ENCODE measurements at places on chromosomes 4 and X.

DNA sequence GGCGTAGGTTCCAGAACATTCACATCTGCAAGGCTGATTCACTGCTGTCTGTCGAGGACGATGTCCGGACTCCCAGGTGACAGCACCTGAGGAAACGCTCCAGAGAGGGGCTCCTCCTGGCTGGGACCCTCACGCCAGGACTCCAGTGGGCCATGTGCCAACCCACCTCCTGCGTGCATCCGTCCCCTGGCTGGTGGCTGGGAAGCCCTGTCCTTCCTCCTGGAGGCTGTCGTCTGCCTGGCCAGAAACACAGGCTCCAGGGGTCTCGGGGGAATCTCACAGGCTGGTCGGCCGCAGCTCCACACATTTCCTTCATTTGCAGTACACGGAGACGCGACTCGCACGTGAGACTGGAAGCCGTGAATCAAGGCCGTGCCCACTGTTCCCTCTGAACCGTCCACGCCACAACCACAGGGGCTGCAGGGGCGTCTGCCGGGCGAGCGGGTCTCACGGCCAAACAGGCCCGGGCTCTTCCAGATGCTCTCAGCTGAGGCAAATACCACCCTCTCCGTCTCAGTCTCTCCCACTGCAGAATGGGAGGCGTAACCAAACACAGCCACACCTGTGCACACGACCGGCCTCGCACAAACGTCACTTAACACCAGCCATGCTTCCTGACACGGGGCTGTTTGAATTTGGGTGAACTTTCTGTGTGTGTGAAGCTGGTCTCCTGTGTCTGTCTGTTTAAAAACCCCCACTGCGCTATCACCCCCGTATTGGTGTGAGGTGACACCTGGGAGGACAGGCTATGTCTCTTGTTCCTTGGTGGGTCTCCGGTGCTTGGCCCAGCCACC is 38.7 kb upstream of the MXD4 start:
- DNase-seq = no peak

DNA sequence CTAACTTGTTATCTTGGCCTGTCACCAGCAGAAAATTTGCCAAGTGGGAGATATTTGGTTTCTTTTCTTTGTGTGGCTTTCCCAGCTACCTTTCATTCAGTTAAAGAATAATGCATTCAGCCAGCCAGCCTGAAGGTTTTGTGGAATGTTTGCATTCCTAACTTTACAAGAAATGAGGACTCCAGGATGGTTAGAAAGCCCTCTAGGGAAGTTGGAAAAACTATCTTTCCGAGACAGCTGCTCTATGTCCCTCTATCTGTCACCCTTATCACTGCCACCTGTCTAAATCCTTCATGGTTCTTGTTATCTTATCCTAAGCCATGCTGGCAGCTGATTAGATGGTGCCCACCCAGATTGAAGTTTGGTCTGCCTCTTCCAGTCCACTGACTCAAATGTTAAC is 384.2 kb downstream of the SH3BGRL start:
- no peak for DNase-seq

GRCh38 chr4:156503119-156503518 is 468.5 kb downstream of the PDGFC start:
- DNase-seq = no peak

GRCh38 chr4:16218950-16219349 is 7.3 kb downstream of the TAPT1 start:
- no peak for DNase-seq

DNA sequence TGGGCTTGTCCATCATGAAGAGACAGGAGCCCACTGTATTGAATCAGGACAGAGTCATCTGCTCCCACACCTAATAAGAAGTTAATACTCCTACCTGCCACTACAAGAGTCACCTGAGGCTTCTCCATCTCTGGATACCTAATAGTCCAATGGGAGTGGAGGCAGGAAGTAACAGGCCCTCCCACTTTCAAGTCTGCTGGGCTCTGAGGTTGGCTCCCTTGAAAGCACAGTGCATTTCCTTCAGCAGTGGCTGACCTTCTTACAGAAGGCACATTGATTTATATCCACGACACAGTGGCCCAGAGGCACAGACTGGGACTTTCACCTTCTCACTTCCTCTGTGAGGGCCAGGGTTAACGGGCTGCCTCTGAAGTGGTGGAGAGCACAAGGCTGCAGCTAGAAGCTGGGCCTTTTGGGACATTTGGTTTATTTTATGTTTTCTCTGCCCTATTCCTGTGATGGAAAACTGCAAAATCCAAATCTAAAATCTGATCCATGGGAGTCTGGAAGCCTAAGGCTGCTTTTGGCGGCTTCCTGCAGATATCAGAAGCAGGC is 38.1 kb downstream of the FRG2 start:
- DNase-seq = no peak

- no peak for DNase-seq
Observed at GRCh38 chr4:127506283-127506682, 126.5 kb upstream of the INTU start.

DNA sequence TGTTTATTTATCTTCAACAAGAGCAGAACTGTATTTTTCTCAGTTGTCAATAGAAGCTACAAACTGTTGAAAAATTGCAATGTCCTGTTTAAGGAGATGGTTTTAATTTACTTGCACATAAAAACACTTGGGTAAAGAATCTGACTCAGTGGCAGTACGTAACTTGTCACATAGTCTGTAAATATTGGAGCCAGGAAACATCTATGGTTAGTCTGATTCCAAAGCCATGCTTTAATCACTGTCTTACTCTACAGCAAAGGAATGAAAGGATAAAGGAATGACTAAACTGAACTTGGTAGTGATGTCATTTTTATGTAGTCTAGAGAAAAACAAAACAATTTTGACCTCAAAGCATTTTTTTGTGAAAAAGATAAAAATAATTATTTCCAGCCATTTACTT is 537.2 kb downstream of the STIM2 start:
- DNase-seq = no peak

DNA sequence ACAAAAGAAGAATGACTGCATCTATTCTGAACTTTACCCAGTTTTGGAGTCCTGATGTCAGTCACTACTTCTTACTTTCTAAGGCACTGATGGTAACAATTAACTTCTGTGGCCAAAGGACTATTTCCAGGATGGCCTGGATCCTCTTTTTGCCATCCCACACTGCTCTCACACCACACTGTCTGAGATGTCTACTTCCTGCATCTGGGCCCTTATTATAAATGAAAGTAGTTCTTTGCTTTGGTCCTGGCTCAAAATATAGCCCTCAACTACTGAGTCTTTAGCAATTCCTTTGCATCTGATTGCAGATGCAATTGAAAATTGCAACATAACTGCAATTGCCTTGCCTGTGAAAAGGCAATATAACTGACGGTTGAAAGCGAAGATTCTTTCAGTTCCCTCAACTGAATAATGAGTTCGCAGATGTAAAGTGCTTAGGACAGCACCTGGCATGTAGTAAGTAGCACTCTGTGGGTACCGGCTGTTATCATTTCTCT is 44.2 kb downstream of the COQ2 start:
- DNase-seq = no peak

Measured in activated naive CD8-positive, alpha-beta T cell treated with anti-CD3 and anti-CD28 coated beads, Interleukin-2, amount 50 U/mL, for 16 hours (primary cell).